ENCODE measurements at places on chromosomes 4 and X.

- DNase-seq: no peak
These were observed 167.8 kb downstream of the PCDH10 start for GRCh38 chr4:133316909-133317308.

DNA sequence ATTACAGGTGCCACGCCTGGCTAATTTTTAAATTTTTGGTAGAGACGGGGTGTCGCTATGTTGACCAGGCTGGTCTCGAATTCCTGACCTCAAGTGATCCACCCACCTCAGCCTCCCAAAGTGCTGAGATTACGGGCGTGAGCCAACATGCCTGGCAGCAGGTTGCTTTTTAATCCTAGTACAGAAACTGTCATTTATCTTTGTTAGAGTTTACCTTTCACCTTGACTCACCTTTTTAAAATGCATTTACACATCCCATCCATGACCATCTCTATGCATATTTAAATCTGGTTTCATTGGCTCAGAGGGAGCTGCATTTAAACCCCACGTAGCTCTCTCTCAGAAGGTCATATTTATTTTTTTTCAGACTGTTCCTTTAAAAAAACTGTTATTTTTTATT is 31.9 kb downstream of the SLC16A2 start:
- no peak for DNase-seq

- DNase-seq: no peak
These were observed 127.7 kb upstream of the RPS6KA3 start for GRCh38 chrX:20394451-20394850.

DNA sequence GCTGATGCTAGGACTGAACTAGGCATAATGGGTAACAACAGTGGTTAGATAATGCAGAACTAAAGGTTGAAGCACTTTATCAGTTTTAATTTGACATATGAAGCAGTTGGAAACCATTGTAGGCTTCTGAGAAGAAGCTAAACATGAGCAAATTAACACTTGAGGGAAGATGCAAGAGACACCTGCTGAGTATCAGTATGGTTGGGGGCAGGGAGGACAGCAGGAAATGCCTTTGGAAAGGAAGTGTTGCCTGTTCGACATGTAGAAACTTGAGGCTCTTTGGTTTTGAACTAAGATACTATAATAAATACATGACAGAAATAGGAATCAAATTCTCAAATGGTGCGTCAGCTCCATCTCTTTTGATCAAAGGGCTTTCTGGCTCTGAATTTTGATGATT is 115.6 kb downstream of the FHIP1A start:
- DNase-seq: no peak

GRCh38 chr4:71251261-71251660 is 87.6 kb upstream of the SLC4A4 start:
- no peak for DNase-seq

- peak; percentile 83 for DNase-seq
These were observed 42.1 kb downstream of the RHOH start for GRCh38 chr4:40238700-40239548.

- no peak for DNase-seq
These were observed 42.0 kb downstream of the SRPX2 start for GRCh38 chrX:100685997-100686305.

DNA sequence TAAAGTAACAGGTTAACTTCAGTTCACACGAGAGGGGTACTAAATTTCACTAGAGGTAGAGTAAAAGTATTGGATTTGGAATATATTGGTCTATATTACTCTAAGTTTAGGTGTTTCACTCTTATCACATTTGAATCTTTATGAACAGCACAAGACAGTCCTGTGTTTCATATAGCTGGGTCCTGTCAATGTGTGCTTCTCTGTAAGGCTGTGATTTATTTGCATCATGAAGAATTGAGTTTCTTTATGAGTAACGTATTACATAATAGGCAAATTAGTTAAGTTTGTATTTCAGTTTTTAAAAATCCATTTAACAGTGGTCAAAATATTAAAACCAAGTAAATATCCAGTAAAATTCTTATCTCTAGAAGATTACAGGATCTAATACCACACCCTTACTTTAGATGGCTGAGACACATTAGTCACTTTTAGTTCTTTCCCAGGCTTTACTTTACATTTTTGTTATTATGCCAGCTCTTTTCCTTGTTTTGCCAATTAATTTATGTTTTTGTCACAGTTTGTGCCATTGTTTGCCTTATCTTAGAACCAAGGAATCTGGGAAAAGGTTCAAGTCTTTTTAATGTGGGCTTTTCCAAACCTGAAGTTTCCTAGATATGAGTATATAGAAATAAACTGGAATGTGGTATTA is 32.1 kb downstream of the NUDT6 start:
- no peak for DNase-seq

DNA sequence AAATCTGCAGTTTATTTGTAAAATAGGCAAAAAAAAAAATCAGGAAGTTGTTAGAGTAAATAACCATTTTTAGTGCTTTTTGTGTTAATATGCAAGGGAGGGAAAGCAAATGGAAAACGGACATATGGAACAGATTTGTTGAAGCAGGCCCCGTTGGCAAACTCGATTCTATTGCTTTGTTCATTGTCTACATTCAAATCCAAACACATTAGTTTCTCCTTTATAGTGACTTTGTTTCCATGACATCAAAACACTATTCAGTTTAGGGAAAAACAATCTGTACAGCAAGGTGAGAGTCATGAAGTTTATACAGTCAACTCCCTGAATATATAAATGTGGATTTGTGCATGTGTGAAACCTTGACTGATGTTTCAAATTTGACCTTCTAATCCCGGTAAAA is 142.2 kb downstream of the FAM47A start:
- DNase-seq: no peak

GRCh38 chr4:156685308-156685707 is 286.3 kb downstream of the PDGFC start:
- no peak for DNase-seq

DNA sequence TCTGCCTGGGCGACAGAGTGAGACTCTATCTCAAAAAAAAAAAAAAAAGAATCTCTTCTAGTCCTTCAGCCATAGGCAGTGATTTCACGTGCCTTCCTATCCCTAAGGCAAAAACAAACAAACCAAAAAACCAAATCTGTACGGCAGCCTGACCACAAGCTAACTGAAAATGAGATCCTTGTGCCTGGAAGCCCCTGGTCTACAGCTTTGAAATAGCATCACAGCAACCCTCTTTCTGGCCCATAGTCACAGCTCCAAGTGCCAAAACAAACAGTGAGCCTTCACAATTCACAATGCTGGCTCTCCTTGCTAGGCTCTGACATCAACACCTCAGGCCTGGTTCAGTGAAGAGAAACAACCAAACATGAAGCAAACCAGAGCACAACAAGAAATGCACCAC is 46.1 kb downstream of the TMEM150C start:
- DNase-seq: no peak

- DNase-seq: no peak
These were observed 42.0 kb upstream of the PRKG2 start for GRCh38 chr4:81257021-81257420.

GRCh38 chrX:48509245-48509590 is 426 bp downstream of the PORCN start:
- no peak for DNase-seq

Data from activated naive CD8-positive, alpha-beta T cell treated with anti-CD3 and anti-CD28 coated beads for 36 hours (primary cell).